ENCODE measurements at places on chromosomes 1 and 21. TPM values are rescaled to one million over a fixed set of nuclear protein-coding genes. Genes with fewer than 3 reads are reported as not detected.

The TTC39A gene
- 111 TPM for total RNA-seq

- DNase-seq, result no peak
Measured at GRCh38 chr1:232443372-232443771, 186.6 kb downstream of the SIPA1L2 start.

DNA sequence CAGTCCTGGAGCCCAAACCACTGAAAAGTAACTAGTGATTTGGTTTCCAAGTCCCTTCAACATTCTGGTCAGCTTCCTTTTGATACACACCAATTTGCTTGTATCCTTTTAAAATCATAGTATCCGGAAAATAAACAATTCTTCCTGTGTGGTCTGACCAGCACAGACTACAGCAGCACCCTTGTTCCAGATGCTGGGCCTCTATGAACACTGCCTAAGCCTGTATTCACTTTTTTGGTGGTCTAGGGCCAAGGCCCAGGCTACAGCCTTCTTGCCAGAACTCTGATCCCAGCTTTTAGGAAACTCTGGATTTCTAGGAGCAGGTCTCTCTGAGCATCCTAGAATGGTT lies 801 bp upstream of the DDAH1 start:
- no peak for DNase-seq

DNA sequence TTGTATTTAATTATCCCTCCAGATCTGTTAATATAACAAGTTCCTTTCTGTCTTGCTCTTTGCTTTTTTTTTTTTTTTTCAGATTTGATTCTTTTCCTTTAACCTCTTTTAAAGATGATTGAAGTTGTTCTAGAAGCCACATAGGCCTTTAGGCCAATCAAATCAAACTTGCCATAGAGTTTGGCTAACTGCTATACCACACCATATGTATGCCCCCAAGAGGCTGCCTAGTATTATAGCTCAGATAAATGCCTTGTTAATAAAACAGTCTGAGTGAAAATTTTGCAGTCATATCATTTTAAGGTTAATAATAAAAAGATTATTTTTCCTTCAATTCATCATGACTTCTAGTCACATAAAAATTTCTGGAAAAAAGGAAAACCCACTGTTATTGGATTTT lies 696.0 kb upstream of the CHRM3 start:
- DNase-seq, result no peak

GRCh38 chr1:34777519-34778321 lies 3.3 kb upstream of the GJB3 start:
- no peak for DNase-seq
